Peyer's patch (tissue), 4 donors: ENCODE measurements at places on chromosomes 3 and 15. TPM values are rescaled to one million over a fixed set of nuclear protein-coding genes. Genes with fewer than 3 reads are reported as not detected.

GRCh38 chr15:99632521-99632920 is 66.7 kb downstream of the MEF2A start:
- DNase-seq: no peak

DNA sequence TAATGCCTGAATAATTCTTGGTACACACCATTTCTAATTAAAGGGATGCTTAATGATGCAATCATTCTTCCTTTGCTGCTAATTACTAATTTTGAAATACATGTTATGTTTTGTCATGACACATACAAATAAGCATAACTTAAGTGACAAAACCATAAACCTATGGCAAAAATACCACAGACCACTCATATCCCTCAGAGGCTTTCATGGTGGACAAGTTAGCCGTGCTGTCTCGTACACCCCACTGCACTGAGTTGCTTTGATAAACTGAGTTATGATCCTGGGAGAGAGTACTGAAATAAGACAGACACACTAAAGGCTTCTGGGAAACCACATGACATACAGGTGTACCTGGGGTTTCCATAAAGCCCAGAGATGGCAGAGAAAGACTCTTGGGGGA is 913.8 kb downstream of the FHIT start:
- DNase-seq: no peak

GRCh38 chr15:71085809-71086208 is 29.5 kb upstream of the THSD4 start:
- no peak for DNase-seq

GRCh38 chr15:22799902-22800301 is 13.5 kb downstream of the NIPA1 start:
- DNase-seq: no peak

The ZIC1 gene
- 2.5 TPM for total RNA-seq

DNA sequence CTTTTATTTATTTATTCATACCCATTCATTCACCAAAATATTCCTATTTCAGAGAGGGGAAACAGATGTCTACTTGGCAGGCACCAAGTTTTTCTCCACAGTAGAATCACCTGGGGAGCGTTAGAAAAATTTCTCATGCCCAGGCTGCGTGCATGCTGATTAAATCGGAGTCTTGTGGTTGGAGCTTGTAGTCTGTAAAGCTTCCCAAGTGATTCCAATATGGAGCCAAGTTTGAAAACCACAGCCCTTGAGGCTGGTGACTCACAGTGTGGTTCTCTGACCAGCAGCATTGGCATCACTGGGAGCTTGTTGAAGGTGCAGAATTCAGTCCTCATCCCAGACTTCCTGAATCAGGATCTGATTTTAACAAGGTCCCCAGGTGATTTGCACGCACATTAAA is 49.7 kb downstream of the PDHB start:
- no peak for DNase-seq

GRCh38 chr3:3165241-3165640 is 14.2 kb downstream of the CRBN start:
- no peak for DNase-seq

GRCh38 chr3:186452517-186452916 is 90.5 kb upstream of the DGKG start:
- no peak for DNase-seq

- no peak for DNase-seq
Measured at GRCh38 chr15:56805466-56806147, 72.3 kb upstream of the ZNF280D start.

- DNase-seq: no peak
Measured at GRCh38 chr3:20930034-20930433, 744.0 kb upstream of the SGO1 start.

- DNase-seq: no peak
Measured at GRCh38 chr3:102161384-102162006, 273.3 kb upstream of the ZPLD1 start.
